ENCODE measurements at places on chromosomes 1 and 21.

- no peak for DNase-seq
These were observed 222.6 kb downstream of the COL24A1 start for GRCh38 chr1:85933961-85934360.

- DNase-seq: no peak
These were observed 2.6 kb downstream of the CYP4B1 start for GRCh38 chr1:46801323-46802055.

DNA sequence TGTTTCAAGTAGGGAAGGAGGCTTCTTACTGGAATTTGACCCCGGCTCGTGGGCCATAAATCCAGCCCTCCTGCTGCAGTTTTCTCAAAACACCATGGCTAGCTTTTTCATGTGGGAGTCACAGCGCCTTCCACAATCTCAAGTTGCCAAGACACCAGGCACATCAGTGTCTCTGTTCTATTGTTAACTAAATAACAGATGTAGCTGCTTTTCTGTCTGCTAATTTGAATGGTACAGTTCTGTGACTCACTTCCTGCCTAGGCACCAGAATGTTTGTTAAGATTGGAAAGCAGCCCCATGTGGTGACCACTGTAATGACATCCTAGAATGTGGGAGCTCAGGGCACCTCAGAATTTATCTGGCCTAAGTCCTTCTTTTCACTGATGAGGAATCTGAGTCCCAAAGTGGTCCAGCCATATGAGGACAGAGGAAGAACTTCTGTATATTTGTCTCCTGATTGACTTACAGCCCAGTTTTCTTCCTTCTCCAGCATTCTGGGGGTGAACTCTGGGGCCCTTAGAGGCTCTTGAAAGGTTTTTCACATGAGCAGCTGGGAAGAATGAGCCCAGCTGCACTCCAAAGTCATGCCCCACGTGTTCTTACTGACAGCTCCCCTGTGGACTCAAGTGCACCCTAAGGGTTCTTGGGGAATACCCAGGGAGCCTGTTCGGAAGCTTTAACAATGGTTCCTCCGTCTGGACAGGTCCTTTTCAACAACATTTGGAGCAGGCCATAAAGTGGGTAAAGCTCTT is 27.5 kb downstream of the TRIM45 start:
- peak; percentile 40 for DNase-seq

- no peak for DNase-seq
These were observed 226.0 kb downstream of the RPS6KC1 start for GRCh38 chr1:213277036-213277435.

- DNase-seq: peak; percentile 62
These were observed 38.2 kb downstream of the SLC2A7 start for GRCh38 chr1:8987881-8988617.

DNA sequence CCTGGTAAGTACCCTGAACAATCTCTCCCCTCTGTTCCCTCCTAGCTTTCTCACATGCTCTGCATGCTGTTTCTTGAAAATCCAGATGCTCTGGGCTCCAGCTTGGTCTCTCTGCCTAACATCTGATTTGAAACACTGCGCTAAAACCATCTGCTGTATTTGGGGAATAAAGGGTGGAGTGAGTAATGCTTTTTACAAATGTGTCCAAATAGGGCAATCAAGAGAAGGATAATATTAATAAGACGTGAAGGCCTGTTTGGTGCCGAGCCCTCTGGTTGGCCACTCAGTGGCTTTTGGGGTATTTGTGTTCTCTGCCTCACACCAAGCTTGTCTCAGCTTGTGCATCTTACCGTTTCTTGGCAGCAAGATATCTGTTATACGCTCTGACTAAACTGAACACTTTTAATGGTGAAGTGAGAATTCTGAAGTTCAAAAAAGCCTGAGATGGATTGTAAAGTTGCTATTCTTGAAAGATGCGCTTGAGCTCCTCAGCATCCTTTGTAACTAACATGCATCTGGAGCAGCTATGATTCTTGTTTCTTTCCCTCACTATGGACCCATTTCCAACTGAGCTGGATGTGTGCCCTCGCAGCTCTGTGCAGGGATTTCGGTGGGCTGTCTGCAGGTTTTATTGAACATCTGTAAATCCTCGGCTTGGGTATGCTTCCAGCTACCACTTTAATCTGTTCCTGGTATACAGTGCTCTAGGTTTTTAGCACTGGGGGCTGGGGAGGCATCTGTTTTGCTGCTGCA is 269.4 kb downstream of the RWDD3 start:
- DNase-seq: no peak

- DNase-seq: no peak
These were observed 45.0 kb downstream of the MIS18A start for GRCh38 chr21:32233722-32234301.

- no peak for DNase-seq
These were observed 5.1 kb downstream of the SYDE2 start for GRCh38 chr1:85195703-85196102.

- DNase-seq: no peak
These were observed 272.6 kb downstream of the S1PR1 start for GRCh38 chr1:101509370-101509769.

- no peak for DNase-seq
These were observed 106.8 kb downstream of the ESRRG start for GRCh38 chr1:216616425-216616824.

- no peak for DNase-seq
These were observed 13.0 kb upstream of the SAMSN1 start for GRCh38 chr21:14559102-14559501.

DNA sequence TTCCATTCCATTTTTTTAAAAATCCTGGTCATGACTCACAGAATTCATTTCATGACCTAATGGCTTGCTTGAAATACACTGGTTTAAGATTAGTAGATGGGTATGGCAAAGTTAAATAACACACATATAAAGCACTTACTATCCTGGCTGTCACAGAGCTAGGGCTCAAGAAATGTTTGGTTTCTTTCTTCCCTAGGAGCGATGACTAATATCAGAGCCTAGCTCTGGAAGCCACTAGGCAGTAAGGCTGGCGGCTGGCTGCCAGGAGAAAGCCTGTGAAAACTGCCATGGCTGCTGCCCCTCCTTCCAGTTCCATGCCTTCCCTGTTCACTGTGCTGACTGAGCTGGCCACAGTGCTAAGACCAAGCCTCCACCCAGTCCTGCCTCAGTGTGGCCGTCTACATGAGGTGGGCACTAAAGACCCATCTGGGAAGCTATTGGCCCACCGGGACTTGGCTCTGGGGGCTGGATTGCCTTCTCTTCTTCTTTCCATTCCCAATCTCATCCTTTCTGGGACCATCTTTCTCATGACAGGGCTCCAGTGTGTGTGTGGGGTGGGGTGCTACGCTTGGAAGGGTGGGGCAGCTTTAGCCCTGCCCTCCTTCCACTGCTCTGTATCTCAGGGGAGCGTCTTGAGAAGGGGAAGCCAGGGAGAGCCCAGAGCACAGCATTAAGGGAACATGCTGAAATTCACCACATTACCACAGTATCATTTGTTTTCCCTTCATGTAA is 10.8 kb upstream of the ASCL5 start:
- no peak for DNase-seq

GRCh38 chr1:89703469-89703868 is 70.5 kb downstream of the LRRC8C start:
- no peak for DNase-seq

DNA sequence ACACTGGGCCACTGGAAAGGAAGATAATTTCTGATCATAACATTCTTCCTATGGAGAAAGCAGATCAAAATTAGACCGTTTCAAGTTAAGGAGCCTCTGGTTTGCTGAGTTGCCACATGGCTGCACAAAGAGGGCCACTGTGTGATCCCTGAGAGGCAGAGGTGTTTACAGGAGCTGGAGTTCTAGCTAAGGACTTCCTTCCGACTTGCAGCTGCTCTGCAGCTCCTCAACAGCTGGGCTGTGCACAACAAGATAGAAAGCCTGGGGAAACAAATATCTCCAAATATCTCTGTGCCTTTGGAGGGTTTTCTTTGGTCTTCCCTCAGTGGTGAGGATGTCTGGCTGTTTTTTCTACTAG is 26.8 kb downstream of the GADD45A start:
- no peak for DNase-seq

- DNase-seq: no peak
These were observed 636.4 kb upstream of the PLXNA2 start for GRCh38 chr1:208880433-208881100.

- DNase-seq: no peak
These were observed 86.3 kb upstream of the ARTN start for GRCh38 chr1:43847290-43847689.

- no peak for DNase-seq
These were observed 19.1 kb upstream of the MYOG start for GRCh38 chr1:203104789-203105390.

GRCh38 chr1:1429671-1430073 is 5.8 kb upstream of the VWA1 start:
- DNase-seq: no peak

GRCh38 chr1:201599548-201599947 is 60.6 kb downstream of the NAV1 start:
- DNase-seq: no peak

GRCh38 chr1:19484338-19484797 is 971 bp downstream of the CAPZB start:
- DNase-seq: peak; percentile 16

- no peak for DNase-seq
These were observed 180.7 kb downstream of the KAZN start for GRCh38 chr1:14778898-14779865.

- no peak for DNase-seq
These were observed 65.7 kb upstream of the LRRC53 start for GRCh38 chr1:74578101-74578500.

DNA sequence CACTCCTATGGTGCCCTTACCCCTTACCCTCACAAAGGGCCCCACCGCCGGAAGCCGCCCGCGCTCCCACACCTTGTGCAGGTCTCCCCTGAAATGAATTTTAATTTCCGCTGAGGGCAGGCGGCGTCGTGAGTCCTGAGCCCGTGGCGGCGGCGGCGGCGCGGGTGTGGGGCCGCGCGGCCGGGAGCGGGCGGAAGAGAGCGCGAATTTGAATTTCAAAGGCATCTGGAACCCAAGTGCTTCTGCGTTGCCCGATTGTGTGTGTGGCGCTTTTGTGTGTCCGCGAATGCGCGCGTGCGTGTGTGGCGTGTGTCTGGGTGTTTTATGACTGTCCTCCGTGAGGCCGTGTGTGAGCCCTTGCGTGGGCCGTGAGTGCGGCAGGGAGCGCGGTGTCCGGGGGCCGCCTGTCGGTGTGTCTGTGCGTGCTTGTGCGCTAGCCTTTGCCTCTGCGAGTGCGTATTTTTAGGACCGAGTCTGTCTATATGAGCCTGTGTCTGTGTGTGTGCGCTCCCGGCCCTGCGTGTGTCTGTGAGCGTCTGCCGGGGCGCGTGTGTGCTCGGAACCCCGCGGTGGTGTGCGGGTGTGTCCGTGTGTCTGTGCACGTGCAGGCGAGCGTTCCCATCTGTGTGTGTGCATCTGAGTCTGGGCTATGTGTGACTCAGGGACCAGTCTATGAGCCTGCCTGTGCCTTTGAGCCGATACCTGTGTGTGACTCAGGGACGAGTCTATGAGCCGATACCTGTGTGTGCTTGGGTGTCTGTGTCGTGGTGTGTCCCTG is 7.9 kb upstream of the ADGRB2 start:
- peak; percentile 67 for DNase-seq

DNA sequence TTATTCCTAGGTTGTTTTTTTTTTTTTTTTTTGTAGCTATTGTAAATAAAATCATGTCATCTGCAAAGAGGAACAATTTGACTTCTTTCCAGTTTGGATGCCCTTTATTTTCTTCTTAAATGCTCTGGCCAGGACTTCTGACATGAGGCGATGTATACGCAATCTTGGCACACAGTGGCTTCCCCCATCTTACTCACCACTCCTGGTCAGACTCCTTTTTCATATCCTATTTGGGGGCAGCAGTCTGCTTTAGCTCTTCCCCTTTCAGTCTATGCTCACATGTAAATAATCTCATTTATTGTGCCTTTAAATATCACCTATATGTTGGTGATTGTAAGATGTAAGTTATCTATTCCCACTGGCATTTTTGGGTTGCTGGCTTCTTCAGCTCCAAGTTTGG is 56.1 kb downstream of the SLAMF6 start:
- DNase-seq: no peak

DNA sequence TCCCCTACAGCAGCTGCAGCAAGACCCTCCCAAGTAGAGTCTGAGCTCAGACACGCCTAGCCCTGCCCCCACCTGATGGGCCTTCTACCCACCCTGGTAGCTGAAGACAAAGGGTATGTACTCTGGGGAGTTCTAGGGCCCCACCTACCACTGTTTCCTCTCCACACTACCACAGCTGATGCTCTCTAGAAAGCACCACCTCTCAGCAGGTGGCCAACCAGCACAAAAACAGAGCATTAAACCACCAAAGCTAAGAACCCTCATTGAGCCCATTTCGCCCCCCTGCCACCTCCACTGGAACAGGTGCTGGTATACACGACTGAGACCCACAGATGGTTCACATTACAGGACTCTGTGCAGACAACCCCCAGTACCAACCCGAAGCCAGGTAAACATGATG is 258.9 kb downstream of the SETD4 start:
- DNase-seq: no peak

DNA sequence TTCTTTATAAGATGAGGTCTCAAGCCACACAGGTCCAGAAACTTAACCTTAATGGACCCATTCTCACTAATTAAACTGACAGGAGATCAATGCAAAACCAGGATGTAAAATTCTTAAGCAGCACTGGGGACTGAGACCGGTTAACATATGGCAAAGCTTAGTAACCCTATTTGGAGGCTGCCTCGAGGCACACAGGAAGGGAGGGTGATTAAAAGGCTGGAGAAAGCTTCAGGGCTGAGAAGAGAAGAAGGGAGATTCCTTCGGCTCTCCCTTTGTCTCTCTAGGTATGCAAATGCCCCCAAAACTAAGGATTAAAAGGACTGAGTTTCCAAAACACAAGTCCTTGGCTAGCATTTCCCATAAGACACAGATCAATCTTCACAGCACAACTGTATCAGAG is 120.8 kb upstream of the DSCAM start:
- no peak for DNase-seq

- peak; percentile 32 for DNase-seq
These were observed 102.1 kb downstream of the JAK1 start for GRCh38 chr1:64864018-64864940.

DNA sequence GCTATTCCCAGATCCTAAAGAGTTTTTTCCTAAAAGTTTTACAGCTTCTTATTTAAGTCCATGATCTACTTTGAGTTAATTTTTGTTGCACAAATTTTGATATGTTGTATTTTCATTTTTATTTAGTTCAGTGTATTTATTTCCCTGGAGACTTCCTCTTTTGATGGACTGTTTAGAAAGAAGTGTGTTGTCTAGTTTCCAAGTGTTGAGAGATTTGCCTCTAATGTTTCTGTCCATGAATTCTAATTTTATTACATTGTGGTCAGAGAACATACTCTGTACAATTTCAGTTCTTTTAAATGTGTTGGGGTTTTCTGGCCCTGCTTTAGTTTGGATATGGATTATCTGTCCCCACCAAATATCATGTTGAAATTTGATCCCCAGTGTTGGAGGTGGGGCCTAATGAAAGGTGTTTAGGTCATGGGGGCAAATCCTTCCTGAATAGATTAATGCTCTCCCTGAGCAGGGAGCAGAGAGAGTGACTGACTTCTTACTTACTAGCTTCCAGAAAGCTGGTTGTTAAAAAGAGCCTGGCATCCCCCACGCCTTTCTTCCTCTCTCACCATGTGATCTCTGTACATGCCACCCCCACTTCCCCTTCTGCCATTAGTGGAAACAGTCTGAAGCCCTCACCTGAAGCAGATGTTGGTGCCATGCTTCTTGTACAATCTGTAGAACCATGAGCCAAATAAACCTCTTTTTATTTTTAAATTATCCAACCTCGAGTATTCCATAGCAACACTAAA is 4.6 kb downstream of the CHD1L start:
- DNase-seq: no peak
